ENCODE measurements at places on chromosomes 1 and 21.

DNA sequence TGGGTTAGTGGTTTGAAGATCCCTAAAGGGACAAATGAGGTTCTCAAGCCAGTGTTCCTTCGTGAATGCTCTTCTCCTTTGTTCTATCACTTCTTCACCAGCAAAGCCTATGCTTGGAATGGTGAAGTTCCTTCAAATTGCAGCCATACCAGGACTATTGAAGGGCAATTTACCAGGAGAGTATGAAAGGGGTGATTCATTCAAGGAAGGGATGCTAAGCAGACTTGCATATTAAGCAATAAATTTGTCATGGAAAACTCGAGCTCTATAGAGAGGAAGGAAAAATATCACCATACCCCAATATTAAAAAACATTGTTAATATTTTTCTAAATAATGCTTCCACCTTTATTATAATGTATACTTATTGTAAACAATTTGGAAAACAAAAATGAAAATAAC is 9.3 kb upstream of the TSNAX start:
- no peaks in the 10 kb centered on the region for H3K4me1 ChIP-seq
- H3K36me3 ChIP-seq, result no peaks in the 10 kb centered on the region
- DNase-seq, result no peak
- no peak overlapping the region for H3K4me3 ChIP-seq
- no peak overlapping the region for H3K27ac ChIP-seq

- H3K36me3 ChIP-seq, result no peaks in the 10 kb centered on the region
- peak; percentile 66 for DNase-seq
- H3K27ac ChIP-seq, result peak overlapping the region; percentile 100
- peak overlapping the region; percentile 95 for H3K4me3 ChIP-seq
- H3K4me1 ChIP-seq, result peaks cover 49% of the 10 kb centered on the region
Observed at GRCh38 chr1:44819608-44820327, 11.4 kb downstream of the BTBD19 start.

- no peaks in the 10 kb centered on the region for H3K4me1 ChIP-seq
- H3K36me3 ChIP-seq, result no peaks in the 10 kb centered on the region
- H3K4me3 ChIP-seq, result no peak overlapping the region
- peaks cover 9% of the 10 kb centered on the region for H3K27me3 ChIP-seq
Observed at GRCh38 chr1:3060601-3061551, 8.1 kb upstream of the PRDM16 start.

GRCh38 chr1:62250126-62250726 is 55.6 kb downstream of the L1TD1 start:
- H3K4me3 ChIP-seq, result no peak overlapping the region
- H3K4me1 ChIP-seq, result no peaks in the 10 kb centered on the region
- no peak overlapping the region for H3K27ac ChIP-seq
- no peaks in the 10 kb centered on the region for H3K27me3 ChIP-seq
- peaks cover 2% of the 10 kb centered on the region for H3K36me3 ChIP-seq

DNA sequence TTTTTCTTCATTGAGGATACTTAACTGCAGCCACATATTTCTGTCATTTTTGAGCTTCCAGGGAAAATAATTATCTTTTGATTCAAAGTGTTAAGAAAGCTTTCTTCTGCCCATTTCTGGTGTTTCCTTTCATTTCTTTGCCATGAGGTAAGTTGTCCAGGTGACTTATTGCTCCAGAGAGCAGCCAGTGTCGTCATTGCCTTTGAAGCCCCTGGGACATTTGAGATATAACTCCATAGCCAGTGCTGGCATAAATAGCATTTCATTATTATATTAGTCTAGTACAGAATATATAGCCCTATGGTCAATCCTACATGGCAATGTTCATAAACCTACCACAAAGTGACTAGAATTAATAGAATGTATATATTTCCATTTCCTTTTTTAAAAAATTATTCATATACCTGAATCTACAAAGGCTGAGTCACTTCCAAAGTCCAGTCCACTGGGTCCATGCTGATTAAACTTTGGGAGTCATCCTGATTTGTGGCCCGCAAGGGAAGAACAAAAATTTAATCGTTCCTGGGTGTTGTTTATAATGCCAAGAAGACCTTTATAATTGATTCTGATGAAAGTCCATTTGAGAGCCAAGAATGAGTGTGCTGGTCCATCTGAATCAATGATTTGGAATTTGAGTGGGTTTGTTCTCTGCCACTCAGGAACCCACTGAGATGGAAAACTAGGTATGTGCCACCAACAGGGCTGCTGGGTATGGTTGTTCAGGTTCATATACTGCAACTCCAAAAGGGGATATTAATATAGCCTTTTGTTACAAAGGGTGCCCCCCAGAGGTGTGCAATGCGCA is 221.8 kb upstream of the PLXNA2 start:
- peaks cover 44% of the 10 kb centered on the region for H3K27me3 ChIP-seq
- no peaks in the 10 kb centered on the region for H3K36me3 ChIP-seq
- no peak overlapping the region for H3K4me3 ChIP-seq
- no peak for DNase-seq

DNA sequence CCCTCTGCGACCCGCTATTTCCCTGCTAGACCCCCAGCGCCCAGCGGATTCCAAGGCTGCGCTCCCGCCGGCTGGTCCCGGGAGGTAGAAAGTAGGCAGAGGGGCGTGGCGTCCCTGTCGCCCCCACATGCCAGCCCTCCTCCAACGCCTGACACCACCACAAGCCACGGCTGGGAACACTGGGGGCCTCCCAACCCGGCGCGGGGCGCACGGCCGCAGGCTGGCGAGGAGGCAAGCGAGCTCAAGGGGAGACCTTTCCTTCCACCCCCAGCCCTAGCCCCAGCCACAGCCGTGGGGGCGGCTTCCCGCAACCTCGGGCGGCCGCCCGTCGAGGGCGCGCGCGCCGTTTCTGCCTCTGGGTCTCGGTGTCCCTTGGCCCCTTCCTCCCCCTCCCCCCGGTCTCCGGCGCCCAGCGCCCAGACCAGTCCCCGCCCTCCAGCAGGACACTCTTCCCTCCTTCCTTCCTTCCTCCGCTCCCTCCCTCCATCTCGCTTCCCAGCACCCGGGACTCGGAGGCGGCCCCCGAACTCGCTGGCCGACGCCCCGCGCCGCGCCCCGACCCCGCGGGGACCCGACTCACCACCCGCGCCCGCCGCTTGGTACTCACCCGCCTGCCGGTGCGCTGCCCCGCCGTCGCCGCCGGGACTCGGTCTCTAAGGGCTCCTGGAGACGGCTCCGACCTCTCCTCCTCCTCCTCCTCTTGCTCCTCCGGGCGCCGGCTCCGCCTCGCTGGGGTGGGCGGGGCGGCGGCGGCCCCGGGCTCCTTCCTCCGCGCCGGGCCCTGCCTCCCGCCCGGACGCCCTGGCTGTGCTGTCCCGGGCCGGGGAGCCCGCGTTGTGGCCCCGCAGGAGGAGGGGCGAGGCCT is at the start of gene GNG12:
TSS of gene GNG12 (minus strand) at position 731 of the 865 bp plus-strand sequence. CDS start 125,781 bp downstream, outside the sequence.
- H3K27me3 ChIP-seq, result peaks cover 40% of the 10 kb centered on the region
- H3K4me1 ChIP-seq, result peaks cover 22% of the 10 kb centered on the region
- H3K36me3 ChIP-seq, result no peaks in the 10 kb centered on the region
- no peak for DNase-seq

GRCh38 chr1:36885540-36886357 is 148.6 kb downstream of the GRIK3 start:
- H3K27ac ChIP-seq, result no peak overlapping the region
- no peak overlapping the region for H3K4me3 ChIP-seq
- no peaks in the 10 kb centered on the region for H3K36me3 ChIP-seq
- no peak for DNase-seq
- H3K4me1 ChIP-seq, result no peaks in the 10 kb centered on the region

DNA sequence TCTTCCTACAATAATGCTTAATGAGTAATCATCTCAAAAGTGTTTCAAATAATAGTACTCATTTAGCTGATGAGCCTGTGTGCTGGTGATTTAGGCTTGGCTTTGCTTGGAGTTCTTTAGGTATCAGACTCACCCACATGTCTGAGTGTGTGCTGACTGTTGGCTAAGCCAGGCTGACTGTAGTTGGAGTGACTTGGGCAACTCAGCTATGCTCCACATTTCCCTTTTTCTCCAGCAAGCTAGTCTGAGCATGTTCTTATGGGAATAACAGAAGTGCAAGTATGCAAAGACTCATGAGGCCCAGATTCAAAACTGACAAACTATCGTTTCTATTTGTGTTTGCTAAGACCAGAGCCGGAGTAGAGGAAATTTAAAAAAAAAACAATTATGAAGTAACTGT is 99.0 kb upstream of the ADGRL4 start:
- DNase-seq, result no peak
- no peak overlapping the region for H3K4me3 ChIP-seq
- peaks cover 5% of the 10 kb centered on the region for H3K36me3 ChIP-seq
- H3K27me3 ChIP-seq, result no peaks in the 10 kb centered on the region

- H3K27ac ChIP-seq, result no peak overlapping the region
- H3K36me3 ChIP-seq, result peaks cover 70% of the 10 kb centered on the region
- no peak overlapping the region for H3K4me3 ChIP-seq
- no peaks in the 10 kb centered on the region for H3K4me1 ChIP-seq
Observed at GRCh38 chr21:32329331-32329730, 30.7 kb downstream of the MRAP start.

- no peak overlapping the region for H3K27ac ChIP-seq
- H3K4me1 ChIP-seq, result peaks cover 9% of the 10 kb centered on the region
- no peaks in the 10 kb centered on the region for H3K36me3 ChIP-seq
Observed at GRCh38 chr1:201673093-201673492, 134.2 kb downstream of the NAV1 start.

- no peaks in the 10 kb centered on the region for H3K36me3 ChIP-seq
- DNase-seq, result no peak
- peaks cover 3% of the 10 kb centered on the region for H3K4me1 ChIP-seq
- H3K27ac ChIP-seq, result no peak overlapping the region
- H3K4me3 ChIP-seq, result no peak overlapping the region
Observed at GRCh38 chr1:232853994-232854797, 49.0 kb downstream of the MAP10 start.

DNA sequence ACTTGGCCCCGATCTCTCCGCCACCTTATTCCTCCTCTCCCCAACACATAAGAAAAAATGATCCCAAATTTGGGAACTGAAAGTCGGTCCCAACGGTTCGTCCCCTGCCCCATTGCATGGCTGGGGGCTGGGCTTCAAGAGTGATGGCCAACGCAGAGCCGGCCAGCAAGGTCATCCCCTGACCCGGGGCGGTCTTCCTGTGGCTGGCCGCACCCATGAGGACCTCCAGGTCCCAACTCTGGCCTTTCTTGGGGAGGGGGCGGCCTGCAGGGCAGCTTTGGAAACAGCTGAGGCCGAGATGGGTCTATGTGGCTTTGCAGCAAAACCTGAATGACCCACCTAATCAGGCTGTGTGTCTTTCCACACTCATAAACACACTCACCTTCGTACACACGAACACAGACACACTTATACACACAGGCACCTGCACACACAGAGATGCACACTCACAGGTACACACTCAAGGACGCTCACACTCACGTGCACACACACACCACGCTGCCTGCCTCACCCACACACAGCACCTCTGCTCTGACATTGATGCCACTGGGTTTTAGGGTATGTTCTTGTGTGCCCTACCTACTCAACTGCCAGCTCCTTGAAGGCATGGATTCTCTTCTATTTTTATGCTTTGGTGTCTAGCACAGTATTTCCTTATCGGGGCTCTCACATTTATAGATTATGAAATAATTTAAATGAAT is 562 bp downstream of the DYNLT5 start:
- no peak overlapping the region for H3K27ac ChIP-seq
- H3K27me3 ChIP-seq, result peaks cover 67% of the 10 kb centered on the region
- no peak for DNase-seq

DNA sequence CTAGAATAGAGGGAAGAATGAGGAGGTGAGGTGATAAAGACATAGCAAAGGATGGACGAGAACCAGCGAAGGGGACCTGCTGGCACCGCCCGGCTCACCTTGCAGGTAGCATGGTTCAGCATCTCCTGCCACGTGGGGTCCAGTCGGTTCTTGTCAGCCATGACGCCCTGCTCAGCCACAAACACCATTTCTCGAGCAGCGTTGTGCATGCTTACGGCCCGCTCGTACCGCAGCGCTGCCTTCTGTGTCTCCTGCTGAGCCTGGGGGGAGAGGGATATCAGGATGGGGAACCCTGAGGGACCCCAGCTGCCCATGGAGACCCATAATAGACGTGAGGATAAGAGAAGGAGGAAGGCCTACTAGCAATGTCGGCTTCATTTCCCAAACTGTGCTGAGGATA is 11.4 kb downstream of the SH3BP5L start:
- no peak overlapping the region for H3K27ac ChIP-seq
- no peak for DNase-seq
- no peak overlapping the region for H3K4me3 ChIP-seq
- H3K4me1 ChIP-seq, result peaks cover 47% of the 10 kb centered on the region

GRCh38 chr1:62800825-62801306 is 16.9 kb downstream of the ATG4C start:
- peak overlapping the region; percentile 47 for H3K27ac ChIP-seq
- no peak for DNase-seq

GRCh38 chr1:75671708-75672107 is 52.8 kb upstream of the ACADM start:
- H3K4me3 ChIP-seq, result no peak overlapping the region
- H3K27me3 ChIP-seq, result peaks cover 4% of the 10 kb centered on the region
- no peaks in the 10 kb centered on the region for H3K4me1 ChIP-seq
- H3K27ac ChIP-seq, result no peak overlapping the region
- H3K36me3 ChIP-seq, result no peaks in the 10 kb centered on the region

DNA sequence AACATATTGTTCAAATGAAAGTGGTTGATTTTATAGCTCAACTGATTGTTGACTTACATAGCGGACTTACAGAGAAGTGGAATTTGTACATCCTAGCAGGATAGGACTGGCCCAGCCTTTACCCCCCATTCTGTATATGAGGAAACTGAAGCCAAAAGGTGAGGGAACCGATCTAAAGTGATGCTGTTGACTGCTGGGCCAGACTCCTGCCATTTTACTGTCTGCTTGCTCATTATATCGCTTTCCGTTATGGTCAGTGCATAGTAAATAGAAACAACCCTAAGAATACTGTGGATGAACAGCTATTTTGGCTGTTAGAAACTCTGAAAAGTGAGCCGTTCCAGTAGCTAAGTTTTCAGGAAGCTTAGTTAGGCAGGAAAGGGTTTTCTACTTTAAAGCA is 31.9 kb downstream of the PRDM2 start:
- peak overlapping the region; percentile 99 for H3K27ac ChIP-seq
- H3K36me3 ChIP-seq, result peaks cover 16% of the 10 kb centered on the region
- DNase-seq, result no peak
- H3K27me3 ChIP-seq, result no peaks in the 10 kb centered on the region
- peaks cover 41% of the 10 kb centered on the region for H3K4me1 ChIP-seq

GRCh38 chr1:203493901-203494300 is at the start of gene OPTC:
TSS of gene OPTC (plus strand) at chr1:203494153. CDS start at chr1:203496006, 1,853 bp downstream.
- no peaks in the 10 kb centered on the region for H3K27me3 ChIP-seq
- no peak for DNase-seq
- no peaks in the 10 kb centered on the region for H3K36me3 ChIP-seq
- H3K4me1 ChIP-seq, result peaks cover 5% of the 10 kb centered on the region
- no peak within 1 kb of the TSS for H3K4me3 ChIP-seq
